Astrocyte (in vitro differentiated cells and primary cell): ENCODE measurements at places on chromosomes 3 and 15. TPM values are rescaled to one million over a fixed set of nuclear protein-coding genes. Genes with fewer than 3 reads are reported as not detected.

SOX2 gene
- 5.2 and 6.5 TPM in 2 replicates for total RNA-seq

BNC1 gene
- 9.3 and 13.7 TPM in 2 replicates for total RNA-seq

ACSBG1 gene
- total RNA-seq: not detected in 2 replicates

ZIC1 gene
- total RNA-seq: 0.19 and 0.30 TPM in 2 replicates

RHCG gene
- 0.18 TPM in 1 of 2 replicates, not detected in the other for total RNA-seq

ITIH3 gene
- total RNA-seq: 0.16 and 0.36 TPM in 2 replicates

DNA sequence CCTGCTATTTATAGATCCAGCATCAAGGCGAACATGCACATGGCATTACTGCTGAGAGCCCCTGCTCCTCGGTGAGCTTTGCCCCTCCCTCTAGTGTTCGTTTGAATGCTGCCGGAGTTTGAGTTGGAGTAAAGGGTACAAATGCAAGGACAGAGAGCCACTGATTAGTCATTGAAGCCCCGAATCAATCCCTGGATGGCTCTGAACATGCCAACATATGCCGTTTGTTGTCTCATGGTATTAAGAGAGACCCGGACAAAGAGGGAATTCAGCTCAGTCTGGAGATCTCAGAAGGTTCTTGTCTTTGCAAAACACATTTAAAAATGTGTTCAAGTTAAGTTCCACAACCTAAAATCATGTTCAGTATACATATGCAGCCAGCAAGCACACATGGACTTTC, 789.2 kb upstream of the NR2F2 start:
- H3K4me3 ChIP-seq: no peak overlapping the region
- H3K4me1 ChIP-seq: no peaks in the 10 kb centered on the region
- H3K27ac ChIP-seq: no peak overlapping the region
- DNase-seq: no peak
- peaks cover 3% of the 10 kb centered on the region for H3K27me3 ChIP-seq

- no peaks in the 10 kb centered on the region for H3K4me1 ChIP-seq
- no peak overlapping the region for H3K4me3 ChIP-seq
- no peaks in the 10 kb centered on the region for H3K27me3 ChIP-seq
- DNase-seq: no peak
- H3K36me3 ChIP-seq: peaks cover 75% of the 10 kb centered on the region
- H3K27ac ChIP-seq: no peak overlapping the region
Observed at GRCh38 chr15:43406189-43406588, 35.3 kb downstream of the TUBGCP4 start.

DNA sequence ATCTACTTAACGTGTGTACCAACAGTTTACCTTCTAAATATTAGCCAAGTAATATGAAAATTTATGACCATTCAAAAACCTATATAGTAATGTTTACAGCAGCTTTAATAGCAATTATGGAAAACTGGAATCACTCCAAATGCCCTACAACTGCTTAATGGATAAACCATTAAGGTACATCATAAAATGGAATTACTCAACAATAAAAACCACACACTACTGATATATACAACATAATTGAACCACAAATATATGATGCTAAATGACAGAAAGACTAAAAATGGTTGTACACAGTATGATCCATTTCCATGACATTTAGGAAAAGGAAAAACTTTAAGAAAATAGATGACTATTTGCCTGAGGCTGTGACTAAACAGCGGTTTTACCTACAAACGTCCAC, 467.1 kb upstream of the EPHA6 start:
- no peaks in the 10 kb centered on the region for H3K27me3 ChIP-seq
- no peak overlapping the region for H3K27ac ChIP-seq
- H3K4me1 ChIP-seq: no peaks in the 10 kb centered on the region
- H3K4me3 ChIP-seq: no peak overlapping the region

DNA sequence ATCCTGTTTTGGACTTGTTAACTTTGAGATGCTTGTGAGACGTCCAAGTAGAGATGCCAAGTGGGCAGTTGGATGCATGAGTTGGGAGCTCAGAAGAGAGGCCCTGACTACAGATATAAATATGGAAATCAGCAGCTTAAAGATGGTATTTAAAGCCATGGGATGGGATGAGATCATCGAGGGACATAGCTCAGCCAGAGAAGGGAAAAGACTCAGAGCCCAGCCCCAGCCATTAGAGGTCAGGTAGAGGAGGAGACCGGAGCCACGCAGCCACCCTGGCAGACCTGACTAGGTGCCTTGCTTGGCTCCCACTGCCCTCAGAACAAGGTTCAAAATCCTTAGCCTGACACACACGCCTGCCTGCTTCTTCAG, 31.1 kb downstream of the ATP2B2 start:
- H3K27ac ChIP-seq: no peak overlapping the region
- no peaks in the 10 kb centered on the region for H3K4me1 ChIP-seq
- no peak overlapping the region for H3K4me3 ChIP-seq
- H3K27me3 ChIP-seq: peaks cover 10% of the 10 kb centered on the region
- H3K36me3 ChIP-seq: no peaks in the 10 kb centered on the region
- DNase-seq: no peak

DNA sequence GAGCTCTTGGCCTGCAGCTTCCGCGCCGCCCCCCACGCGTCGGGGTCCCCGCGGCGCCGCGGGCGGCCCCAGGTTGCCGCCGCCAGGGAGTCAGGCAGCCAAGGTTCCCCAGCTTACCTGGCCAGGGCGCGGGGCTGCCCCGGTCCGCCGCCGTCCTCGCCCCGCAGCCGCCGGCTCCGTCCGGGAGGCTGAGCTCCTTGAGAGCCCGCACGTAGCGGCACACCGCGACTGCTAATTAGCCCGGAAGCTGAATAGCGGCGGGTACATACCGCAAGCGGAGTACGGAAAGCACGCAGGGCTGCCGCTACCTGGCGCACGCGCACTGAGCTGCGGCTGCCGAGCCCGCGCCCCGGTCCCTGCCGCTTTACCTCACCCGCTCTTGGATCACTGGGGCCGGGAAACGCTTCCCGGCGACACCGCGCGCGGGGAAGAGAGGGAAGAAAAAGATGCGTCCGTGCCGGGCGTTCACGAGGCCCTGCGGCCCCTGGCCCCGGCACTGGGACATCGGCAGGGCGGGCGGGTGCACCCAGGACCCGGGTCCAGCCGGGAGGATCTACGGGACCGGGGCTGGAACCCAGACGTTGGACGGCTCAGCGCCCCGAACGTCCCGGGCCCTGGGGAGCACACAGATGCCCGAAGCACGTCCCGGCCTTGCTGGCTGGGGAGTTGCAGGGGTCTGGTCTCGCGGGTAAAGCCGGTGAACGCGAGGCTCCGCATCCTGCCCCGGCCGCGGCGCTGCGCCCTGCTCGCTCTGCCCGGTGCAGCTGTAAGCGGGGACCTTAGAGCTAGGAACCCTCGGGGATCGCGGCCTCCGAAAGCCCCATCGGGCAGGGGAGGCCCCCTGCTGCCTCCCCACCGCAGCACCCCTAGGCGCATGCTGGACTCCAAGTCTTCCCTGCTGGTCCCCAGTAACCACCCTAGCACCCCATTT, at the start of gene GOLGA8B:
TSS of gene GOLGA8B (minus strand) at position 253 of the 931 bp plus-strand sequence. CDS start 47,739 bp downstream, outside the sequence.
- H3K36me3 ChIP-seq: no peaks in the 10 kb centered on the region
- peak; percentile 37 for DNase-seq
- no peaks in the 10 kb centered on the region for H3K27me3 ChIP-seq

DNA sequence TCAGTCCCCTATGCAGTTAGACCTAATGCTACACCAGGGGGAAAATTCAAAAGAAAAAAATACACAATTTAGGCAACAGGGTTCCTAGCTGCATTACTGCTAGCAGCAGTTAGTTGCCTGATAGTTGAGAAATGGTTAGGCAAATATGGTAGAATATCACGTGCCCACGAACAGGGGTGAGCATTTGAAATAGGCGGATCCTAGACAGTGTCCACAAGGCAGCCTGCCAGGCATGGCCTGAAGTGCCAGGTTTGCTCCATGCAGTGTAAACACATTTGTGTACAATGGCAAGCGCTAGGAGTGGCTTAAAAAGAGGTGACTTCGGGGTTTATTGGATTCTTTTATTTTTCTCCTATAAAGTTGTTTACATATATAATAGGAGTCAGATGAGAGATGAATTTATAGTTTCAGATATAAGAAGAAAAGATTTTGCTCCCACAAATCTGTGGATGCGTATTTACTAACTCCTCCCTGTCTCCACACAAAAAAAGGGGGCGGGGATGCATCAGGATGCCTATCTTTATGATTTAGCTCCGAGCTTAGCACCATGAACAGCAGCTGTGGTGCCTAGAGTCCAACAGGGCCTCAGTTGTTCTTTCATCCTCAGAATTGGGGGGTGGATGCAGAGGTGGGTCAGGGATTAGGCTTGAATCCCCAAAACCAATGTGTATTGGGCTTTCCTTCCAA, 3.9 kb upstream of the TGM4 start:
- no peaks in the 10 kb centered on the region for H3K27me3 ChIP-seq
- peaks cover 2% of the 10 kb centered on the region for H3K36me3 ChIP-seq
- no peak overlapping the region for H3K4me3 ChIP-seq
- DNase-seq: no peak
- H3K4me1 ChIP-seq: no peaks in the 10 kb centered on the region

DNA sequence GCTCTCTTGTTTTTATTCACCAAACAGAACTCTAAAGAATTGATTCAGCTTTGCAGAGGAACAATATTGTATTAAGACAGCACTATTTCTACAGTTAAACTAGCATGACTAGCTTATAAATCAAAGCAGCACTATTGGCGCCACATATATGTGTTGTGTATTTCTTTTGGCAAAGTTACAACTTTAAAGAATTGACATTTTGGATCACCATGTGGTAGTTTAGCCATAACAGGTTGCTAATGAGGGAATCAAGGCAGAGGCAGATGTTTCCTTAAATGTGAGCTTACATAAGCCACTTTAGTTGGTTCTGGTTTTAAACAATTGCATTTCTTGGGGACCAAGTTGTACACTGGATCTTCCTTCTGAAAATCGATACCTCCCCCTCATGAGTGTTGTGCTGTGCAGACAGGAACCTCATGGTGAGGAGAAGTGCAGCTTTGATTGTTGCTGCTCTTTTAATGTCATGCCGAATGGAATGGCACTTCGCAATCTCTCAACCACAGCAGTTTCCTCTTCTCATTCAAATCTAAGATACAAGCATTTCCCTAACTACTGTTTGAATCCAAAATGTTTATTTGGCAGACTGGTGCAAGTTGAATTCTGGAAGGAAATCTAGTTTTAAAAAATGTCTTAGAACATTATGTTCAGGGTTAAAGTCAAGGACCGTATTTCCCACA, 151.2 kb downstream of the MYRIP start:
- no peak for DNase-seq
- H3K27me3 ChIP-seq: no peaks in the 10 kb centered on the region
- no peaks in the 10 kb centered on the region for H3K4me1 ChIP-seq
- no peak overlapping the region for H3K27ac ChIP-seq
- H3K36me3 ChIP-seq: no peaks in the 10 kb centered on the region

DNA sequence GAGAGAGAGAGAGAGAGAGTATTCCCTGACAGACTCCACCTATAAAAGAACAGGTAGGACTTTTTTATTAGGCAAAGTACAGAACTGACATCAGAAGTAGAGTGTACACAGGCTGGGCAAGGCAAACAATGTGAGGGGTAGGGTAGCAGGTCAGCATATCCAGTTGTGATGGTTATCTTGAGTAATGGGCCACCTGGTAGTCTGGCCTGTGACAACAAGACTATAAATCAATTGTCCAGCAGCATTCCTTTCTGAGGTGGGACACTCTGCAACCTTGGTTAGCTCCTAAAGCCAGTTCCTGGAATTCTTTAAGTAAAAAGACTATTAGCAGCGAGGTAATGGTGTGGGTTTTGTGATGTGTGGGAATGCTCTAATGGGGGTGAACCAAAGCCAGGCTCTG, 14.9 kb upstream of the TMCC1 start:
- peak; percentile 15 for DNase-seq
- no peak overlapping the region for H3K27ac ChIP-seq
- H3K4me3 ChIP-seq: no peak overlapping the region
- H3K27me3 ChIP-seq: no peaks in the 10 kb centered on the region
- H3K4me1 ChIP-seq: no peaks in the 10 kb centered on the region
